ENCODE measurements at places on chromosomes 1 and 21.

- no peak for DNase-seq
These were observed 1.9 kb upstream of the OR13G1 start for GRCh38 chr1:247681288-247681897.

DNA sequence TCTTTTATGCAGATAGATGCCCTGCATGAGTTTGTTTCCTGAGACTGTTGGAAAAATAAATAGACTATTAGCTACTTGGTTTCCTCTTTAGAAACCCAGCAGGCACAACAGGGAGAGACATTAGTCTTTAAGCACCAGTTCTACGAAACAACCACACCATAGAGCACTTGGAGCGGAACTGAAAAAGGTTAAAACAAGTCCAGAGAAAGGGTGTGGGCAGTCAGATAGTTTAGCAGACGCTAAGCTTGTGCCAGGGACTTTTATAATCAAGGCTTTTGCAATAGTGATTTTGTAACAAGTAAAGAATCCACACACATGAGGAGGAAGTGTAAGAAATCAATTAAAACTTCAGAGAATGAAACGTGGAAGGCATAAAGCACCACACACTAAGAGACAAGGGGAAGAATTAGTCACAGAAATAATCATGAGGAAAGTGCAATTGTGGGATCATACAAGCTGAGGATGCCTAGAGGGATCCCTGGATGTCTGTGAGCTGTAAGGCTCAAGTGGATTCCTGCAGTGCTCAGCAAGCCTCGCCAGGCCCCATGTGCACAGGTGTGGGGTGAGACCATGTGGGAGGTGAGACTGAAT is 37.8 kb upstream of the TLR5 start:
- DNase-seq, result no peak

DNA sequence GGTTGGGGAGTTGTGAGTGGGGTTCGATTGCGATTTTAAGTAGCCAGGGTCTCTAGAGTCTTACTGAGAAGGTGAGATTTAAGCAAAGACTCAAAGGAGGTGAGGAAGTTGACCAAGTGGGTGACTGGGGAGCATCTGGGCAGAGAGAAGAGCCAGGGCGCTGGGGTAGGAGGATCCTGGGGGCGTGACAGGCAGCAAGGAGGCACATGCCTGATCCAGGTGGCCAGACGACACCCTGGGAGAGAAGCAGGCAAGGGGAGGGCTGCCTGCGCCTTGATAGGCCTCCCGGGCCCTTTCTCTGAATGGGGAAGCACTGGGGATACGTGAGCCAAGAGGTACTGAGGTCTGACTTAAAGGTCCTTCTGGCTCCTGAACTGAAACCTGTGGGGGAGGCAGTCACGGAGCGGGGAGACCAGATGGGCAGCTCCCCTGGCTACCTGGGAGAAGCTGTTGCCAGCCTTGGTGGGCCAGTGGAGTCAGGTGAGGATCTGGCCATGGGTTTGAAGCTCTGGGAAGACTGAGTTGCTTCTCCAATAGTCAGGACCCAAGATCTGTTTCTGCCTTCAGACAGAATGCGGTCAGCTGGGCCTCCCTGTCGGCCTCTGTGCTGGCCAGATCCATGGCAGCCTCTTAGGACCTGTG is 5.4 kb downstream of the ZBTB48 start:
- DNase-seq, result no peak

- DNase-seq, result no peak
These were observed 25.7 kb downstream of the HTR6 start for GRCh38 chr1:19690342-19690741.
